ENCODE measurements at places on chromosomes 12 and 14.
A peak's percentile ranks its signal among the peaks of the same experiment; 100 is the strongest.

DNA sequence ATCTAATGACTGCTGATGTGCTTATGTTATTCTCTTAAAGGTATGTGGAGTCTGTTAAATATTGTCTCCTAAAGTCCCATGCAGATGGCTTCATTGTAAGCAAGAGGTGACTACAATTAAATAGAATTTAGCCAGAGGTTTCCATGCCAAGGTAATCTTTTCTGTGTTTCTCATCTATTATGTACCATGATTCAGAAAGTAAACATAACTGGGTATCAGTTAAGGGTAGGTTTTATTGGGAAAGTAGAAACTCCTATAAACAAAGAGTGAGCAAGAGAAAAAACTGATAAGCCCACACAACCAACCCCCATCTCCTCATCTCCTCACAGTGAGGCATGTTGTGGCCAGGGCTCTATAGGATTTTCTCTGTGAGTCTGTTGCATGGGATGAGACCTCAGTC, 611.7 kb downstream of the SNAPC1 start:
- DNase-seq: no peak

DNA sequence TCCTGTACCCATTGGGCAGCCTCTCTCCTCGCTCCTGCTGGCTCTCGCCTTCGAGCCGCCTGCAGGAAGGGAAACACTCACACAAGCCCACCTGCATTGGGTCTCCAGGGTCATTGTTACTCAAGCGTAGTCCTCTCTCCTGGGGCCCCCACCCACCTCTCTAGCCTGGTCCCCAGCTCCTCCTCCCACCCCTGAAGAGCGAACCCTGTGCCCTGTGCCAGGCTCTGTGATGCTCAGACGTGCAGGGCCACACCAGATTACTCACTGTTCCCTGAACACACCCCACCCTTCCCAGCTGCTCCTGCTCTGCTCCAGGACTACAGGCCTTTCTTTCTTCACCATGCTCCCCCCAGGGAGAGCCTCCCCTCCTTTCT, 88.1 kb downstream of the NINJ2 start:
- peak; percentile 29 for DNase-seq

GRCh38 chr12:29102741-29103140, 46.3 kb upstream of the FAR2 start:
- DNase-seq: no peak

DNA sequence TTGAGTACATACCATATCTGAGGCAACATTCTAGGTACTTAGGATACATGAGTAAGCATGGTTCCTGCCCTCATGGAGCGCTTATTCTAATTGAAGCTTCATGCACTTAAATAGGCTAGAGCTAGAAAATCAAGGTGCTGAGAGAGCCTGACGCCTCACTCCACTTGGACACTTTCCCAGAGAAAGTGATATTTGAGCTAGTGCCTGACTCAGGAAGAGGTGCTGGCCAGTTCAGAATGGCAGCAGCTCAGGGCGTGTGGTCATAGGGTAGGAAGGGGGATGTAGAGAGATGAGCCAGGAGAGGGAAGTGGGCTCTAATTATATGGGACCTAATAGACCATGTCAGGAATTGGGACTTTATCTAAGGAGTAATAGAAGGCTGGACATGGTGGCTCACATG, 33.3 kb downstream of the TULP3 start:
- DNase-seq: no peak

DNA sequence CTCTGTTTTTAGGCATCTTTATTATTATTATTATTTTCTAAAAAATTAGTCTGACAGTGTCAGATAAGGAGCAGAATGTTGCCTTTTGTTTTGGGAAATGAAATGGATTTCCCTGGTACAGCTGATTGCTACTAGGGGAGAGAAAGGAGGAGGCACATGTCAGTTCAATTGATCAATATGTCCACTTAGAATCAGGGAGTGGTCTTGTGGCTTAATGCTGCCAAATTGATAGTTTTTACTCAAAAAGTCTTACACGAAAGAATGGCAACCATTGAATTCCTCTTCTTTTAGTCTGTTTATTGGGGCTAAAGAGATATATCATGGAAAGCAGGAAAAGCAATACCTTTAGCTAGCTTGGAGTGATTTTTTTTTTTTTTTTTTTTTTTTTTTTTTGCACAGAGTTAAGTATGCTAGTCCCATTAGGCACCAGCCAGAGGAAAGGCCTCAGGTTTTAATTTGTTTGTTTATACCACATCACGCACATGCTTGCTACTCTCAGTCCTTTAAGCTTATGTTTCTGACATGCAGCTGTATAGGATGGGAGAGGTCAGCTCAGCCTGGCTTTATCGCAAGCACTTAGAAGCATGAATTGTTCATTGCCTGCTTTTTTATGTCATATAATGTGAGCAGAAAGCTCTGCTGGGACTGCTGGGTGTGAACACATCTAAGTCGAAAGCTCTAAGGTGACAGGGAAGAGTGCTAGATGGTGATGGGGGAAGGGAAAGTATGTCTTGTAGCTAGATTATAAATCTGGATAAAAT, 1.4 kb downstream of the AKAP6 start:
- no peak for DNase-seq

DNA sequence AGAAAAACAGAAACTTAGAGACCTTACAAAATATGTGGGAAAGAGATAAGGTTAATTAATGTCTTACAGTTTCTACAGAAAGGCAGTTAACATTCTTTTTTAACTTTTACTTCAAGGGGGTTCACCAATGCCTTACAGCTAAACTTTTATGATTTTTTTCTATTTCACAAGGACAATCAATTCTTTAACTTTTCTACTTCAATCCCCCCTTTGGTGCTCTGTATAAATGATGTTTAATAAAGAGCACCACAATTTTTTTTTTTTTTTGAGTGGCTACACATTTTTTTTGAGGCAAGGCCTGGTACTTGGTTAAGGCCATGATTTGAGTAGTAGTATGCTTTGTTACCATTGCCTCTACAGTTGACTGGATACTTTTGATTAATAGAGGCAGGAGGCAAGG, 279.6 kb downstream of the PRKD1 start:
- DNase-seq: no peak

- peak; percentile 50 for DNase-seq
Observed at GRCh38 chr12:58529897-58530741, 390.2 kb downstream of the LRIG3 start.

DNA sequence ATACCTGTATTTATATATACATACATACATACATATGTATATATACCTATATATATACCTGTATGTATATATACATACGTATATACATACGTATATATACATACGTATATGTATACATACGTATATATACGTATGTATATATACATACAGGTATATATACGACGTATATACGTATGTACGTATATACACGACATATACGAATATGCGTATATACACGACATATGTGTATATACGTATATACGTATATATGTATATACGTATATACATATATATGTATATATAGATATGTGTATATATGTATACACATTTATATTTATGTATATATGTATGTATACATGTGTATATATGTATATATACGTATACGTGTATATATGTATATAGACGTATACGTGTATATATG, 92.7 kb upstream of the ABCD2 start:
- DNase-seq: no peak

- DNase-seq: no peak
Observed at GRCh38 chr14:81263777-81264410, 43.1 kb upstream of the GTF2A1 start.

DNA sequence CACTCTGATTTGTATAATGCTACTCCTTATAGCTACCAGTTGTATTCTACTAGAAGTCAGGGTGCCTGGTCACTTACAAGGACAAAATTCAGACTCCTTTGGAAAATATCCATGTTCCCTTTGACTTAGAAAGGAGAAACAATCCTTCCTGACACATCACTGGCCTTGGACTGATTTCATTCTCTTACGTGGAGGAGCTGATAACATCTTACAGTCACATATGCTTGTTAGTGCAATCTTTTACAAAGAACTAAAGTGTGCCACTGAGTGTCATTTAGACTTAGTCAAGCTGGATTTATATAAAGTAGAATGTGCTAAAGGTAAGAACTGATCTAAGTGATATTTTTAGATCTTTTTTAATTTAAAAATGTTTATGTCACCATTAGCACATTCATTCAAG, 131.0 kb upstream of the TMTC2 start:
- DNase-seq: no peak

GRCh38 chr12:114764510-114764909, 80.5 kb upstream of the TBX3 start:
- DNase-seq: no peak

- DNase-seq: no peak
Observed at GRCh38 chr12:50052964-50053363, 4.4 kb upstream of the ASIC1 start.

DNA sequence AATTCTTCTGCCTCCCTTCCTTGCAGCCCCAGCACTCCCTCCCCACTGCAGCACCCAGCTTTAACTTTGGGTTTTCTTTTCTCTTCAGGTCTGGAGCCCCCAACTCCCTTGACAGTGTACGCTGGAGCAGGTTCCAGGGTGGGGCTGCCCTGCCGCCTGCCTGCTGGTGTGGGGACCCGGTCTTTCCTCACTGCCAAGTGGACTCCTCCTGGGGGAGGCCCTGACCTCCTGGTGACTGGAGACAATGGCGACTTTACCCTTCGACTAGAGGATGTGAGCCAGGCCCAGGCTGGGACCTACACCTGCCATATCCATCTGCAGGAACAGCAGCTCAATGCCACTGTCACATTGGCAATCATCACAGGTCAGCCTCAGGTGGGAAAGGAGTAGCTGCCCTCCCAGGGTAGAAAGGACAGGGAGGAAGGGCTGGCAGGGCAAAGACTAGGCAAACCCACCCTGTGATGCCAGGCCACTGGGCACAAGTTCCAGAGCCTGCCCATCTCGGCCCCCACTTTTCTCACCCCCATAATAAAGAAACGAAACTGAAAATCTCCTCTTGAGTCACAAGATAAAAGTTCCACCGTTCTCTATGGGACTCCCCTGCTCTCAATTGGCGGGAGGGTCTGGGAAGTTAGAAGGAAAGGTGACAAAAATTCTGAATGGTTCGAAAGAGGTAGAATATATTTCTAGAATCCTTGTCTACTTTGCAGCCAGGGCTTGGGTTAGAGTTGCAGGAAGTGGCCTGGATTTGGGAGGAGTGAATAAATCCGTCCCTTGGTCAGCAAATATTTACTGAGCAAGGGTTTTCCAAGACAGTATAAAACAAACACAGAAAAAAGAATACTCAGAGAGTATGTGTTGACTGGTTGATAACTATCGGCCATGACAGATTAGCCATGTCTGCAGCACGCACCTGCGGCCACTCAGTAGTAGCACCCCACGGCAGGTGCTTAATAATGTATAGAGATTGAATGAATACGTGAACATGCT, 3.2 kb downstream of the LAG3 start:
- no peak for DNase-seq

DNA sequence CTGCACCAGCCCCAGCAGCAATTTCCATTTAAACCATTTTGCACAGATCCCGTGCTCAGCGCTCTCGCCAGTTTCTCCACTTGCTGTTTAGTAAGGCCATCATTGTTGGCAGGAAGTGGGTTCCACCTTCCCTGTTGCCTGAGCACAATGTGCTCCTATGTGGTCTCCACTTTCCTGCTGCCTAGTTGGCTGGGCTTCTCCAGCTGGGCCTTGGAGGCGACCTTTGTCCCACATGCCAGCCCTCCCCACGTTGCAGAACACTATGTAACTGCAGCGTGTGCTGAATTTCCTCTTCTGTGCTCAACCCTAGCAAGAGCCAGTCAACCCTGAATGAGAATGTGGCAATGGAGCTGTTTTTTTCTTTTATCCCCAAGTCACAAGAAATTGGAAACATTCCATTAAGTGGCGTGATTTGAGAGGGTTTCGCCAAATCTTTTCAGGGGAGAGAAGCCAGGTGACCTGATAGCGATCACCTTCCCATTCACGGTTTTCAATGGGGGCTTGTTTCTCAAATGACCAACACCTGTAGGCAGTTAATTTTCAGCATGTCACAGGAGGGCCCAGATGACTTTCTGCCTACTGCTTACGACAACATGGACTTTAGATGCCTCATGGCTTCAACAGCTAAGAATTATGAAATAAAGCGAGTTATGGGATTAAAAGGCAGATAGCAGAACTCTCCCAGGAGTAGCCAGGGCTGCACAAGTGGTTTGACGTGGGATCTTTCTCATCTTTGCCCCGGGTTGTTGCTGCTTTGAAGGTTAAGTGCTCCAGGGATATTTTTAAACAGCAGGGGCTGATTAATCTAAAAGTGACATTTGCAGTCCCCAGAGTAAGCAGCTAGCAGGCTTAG, at the start of gene ACACB:
ACACB (plus strand) TSS at position 830 of the 853 bp plus-strand sequence. CDS start 22,819 bp downstream, outside the sequence.
- DNase-seq: no peak

GRCh38 chr14:68932686-68933085, 46.4 kb downstream of the ACTN1 start:
- no peak for DNase-seq

DNA sequence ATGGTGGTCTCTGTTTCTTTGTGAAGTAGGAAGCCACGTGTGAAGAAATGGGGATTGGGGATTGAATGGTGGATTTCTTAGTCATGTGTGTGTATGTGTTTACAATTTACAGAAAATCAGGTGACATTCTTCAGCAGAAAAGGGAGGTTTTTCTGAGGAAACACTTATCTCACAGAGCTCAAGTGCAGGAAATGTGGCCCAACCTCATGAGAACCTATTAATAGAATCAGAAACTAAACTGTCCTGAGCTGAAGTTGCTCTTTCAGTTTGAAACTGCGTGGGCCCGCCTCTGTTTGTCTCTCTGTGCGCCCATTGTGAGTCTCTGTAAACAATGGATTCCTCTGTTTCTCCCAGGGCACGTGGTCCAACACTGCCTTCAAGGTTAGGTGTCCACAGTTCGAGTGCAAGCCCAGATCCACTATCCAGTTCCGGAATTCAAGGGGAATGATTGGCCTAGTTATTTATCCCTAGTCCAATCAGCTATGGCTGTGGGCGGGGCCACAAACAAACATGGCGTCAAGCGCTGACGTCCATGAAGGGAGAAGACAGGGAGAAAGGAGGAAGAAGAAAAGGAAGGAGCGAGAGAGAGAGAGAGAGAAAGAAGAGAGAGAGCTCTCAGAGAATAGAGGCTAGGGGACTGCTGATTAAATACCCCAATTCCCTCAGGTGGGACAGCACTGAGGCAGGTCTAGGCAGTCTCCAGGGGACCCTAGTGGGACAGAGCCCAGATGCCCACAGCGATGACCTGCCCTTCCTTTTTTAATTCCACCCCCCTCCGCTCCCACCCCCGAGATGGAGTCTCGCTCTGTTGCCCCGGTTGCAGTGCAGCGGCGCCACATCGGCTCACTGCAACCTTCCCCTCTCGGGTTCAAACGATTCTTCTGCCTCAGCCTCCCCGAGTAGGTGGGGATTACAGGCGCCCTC, 31.4 kb upstream of the C12orf76 start:
- no peak for DNase-seq

DNA sequence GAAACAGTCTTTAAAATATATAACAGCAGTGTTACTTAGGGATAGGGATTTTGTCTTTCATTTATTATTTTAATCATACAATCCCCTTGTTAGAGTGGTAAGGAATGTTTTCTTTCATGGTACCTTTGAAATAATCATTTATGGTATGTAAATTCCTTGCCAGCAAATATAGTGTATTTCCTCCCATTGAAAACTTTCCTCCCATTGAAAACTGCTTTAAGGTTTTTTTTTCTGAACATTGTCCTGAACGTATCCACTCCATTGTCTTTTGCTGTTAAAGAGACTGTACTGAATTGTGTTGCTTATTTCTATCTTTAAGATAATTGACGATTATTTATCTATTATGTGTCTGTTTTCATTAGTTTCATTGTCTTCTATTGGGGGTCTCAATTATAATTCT, 83.5 kb downstream of the PPHLN1 start:
- no peak for DNase-seq

GRCh38 chr12:90479237-90479636, 475.7 kb downstream of the CCER1 start:
- DNase-seq: no peak

GRCh38 chr14:94163796-94164195, 10.3 kb upstream of the PPP4R4 start:
- no peak for DNase-seq
